Caki2 (cell line): ENCODE measurements at places on chromosomes 3 and 15. TPM values are rescaled to one million over a fixed set of nuclear protein-coding genes. Genes with fewer than 3 reads are reported as not detected.
A peak's percentile ranks its signal among the peaks of the same experiment; 100 is the strongest.

DNA sequence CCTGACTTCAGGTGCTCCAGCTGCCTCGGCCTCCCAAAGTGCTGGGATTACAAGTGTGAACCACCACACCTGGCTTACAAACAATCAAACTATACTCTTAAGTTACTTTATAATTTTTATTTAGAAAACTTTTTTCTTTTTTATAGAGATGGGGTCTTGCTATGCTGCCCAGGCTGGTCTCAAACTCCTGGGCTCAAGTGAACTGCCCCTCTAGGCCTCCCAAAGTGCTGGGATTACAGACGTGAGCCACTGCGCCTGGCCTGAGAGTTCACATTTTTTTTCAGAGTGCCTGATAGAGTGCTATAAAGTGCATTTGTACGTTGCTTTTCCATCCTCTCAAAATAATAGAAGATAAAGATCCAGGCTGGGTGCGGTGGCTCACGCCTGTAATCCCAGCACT is 102.0 kb upstream of the TBL1XR1 start:
- no peak for DNase-seq

DNA sequence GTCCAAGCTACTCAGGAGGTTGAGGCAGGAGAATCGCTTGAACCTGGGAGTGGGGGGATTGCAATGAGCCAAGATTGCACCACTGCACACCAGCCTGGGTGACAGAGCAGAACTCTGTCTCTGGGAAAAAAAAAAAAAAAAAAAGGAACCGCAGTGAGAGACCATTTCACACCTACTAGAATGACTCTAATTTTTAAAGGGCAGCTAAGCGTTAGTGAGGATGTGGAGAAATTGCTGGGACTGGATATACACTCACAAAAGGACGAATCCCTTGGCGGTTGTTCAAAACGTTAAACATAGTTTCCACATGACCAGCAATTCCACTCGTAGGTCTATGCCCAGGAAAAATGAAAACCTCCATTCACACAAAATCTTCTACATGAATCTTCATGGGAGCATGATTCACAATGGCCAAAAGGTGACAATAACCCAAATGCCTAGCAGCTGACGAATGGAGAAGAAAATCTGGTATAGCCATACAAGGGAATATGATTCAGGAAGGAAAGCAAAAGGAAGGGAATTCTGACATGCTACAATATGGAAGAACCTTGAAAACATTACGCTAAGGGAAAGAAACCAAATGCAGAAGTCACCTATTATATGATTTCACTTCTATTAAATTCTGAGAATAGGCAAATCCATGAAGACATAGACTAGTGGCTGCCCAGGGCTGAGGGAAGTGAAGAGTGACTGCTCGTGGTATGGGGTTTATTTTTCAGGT is 127.0 kb downstream of the CHSY1 start:
- DNase-seq = no peak

GRCh38 chr3:30539772-30540171 is 66.6 kb upstream of the TGFBR2 start:
- DNase-seq = no peak

GRCh38 chr15:37691911-37692310 is 242.5 kb upstream of the TMCO5A start:
- DNase-seq = no peak

GRCh38 chr3:46368569-46368968 is 2.2 kb upstream of the CCR5 start:
- no peak for DNase-seq

DNA sequence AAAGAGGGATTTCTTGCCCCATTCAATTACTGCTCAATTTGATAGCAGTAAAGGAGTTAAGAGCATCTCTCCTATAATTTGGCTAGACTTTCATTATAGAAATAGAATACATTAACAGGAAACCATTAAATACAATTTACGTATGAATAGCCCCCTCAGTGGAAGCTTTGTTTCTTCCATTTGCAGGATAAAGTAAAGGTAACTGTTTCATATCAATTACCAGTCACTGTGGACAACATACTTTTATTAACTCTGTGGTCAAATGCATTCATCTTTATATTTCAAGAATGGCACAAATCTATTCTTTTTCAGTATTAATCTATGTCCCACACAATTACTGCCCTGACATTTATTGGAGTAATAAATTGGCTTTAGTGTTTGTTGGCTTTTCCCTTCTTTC is 613.4 kb downstream of the NLGN1 start:
- no peak for DNase-seq

- peak; percentile 44 for DNase-seq
These were observed 41.6 kb downstream of the KLHL18 start for GRCh38 chr3:47324278-47324865.

Gene FAM3D
- total RNA-seq = not detected in 2 replicates

Gene CCK
- not detected in 2 replicates for total RNA-seq

Gene KNL1
- 9.9 and 19.8 TPM in 2 replicates for total RNA-seq
